ENCODE measurements at places on chromosomes 1 and 21.

DNA sequence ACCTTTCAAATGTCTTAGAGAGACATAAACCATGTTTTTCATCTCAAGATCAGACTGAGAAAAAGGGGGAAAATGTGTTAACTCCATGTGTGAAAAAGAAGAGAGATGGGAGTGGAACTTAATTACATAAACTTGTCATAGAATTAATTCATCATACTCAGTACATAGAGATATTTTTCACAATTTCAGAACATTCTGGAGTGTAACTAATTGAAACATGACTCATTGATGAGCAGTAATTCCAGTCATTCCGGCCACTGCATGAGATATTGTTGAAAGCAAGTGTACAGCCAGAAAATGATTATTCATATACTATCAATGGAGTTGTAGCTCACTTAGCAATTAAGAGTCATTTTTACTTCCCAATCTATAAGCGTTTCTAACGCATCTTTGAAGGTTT, 739.3 kb downstream of the LTN1 start:
- H3K27ac ChIP-seq: no peak overlapping the region
- no peaks in the 10 kb centered on the region for H3K27me3 ChIP-seq
- H3K4me3 ChIP-seq: no peak overlapping the region
- DNase-seq: no peak
- no peaks in the 10 kb centered on the region for H3K36me3 ChIP-seq
- no peaks in the 10 kb centered on the region for H3K4me1 ChIP-seq

- no peak for DNase-seq
- no peaks in the 10 kb centered on the region for H3K27me3 ChIP-seq
- no peaks in the 10 kb centered on the region for H3K36me3 ChIP-seq
- H3K4me1 ChIP-seq: no peaks in the 10 kb centered on the region
- no peak overlapping the region for H3K4me3 ChIP-seq
- no peak overlapping the region for H3K27ac ChIP-seq
These were observed 771.1 kb downstream of the BRINP3 start for GRCh38 chr1:189706594-189706993.

DNA sequence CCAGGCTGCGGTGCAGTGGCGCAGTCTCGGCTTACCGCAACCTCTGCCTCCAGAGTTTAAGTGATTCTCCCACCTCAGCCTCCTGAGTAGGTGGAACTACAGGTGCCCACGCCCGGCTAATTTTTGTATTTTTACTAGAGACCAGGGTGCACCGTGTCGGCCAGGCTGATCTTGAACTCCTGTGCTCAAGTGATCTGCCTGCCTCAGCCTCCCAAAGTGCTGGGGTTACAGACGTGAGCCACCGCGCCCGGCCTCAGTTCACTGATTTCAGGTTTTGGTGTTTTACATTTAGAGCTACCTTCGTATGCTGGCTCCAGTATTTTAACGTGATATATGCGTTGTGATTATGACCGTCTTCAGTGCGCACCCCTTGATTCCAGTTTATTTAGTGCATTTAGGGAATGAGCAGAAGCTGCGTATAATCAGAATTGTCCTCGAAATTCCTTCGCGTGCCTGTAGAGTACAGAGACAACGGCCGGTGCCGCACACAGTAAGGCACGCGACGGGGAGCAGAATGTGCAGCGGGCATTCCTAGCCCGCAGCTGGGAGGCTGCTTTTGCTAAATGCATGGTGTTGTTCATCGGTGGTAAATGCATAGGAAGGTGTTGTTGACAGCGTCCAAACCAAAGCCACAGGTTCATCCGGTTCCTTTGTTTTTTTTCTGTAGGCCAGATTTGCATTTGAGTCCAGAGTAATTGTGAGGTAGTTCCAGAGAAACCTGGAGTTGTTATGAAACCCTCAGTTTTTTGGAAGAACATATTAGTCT, 48.9 kb upstream of the DIP2A start:
- no peak overlapping the region for H3K4me3 ChIP-seq
- H3K36me3 ChIP-seq: peaks cover 62% of the 10 kb centered on the region
- H3K4me1 ChIP-seq: no peaks in the 10 kb centered on the region
- peak; percentile 40 for DNase-seq
- H3K27me3 ChIP-seq: no peaks in the 10 kb centered on the region

DNA sequence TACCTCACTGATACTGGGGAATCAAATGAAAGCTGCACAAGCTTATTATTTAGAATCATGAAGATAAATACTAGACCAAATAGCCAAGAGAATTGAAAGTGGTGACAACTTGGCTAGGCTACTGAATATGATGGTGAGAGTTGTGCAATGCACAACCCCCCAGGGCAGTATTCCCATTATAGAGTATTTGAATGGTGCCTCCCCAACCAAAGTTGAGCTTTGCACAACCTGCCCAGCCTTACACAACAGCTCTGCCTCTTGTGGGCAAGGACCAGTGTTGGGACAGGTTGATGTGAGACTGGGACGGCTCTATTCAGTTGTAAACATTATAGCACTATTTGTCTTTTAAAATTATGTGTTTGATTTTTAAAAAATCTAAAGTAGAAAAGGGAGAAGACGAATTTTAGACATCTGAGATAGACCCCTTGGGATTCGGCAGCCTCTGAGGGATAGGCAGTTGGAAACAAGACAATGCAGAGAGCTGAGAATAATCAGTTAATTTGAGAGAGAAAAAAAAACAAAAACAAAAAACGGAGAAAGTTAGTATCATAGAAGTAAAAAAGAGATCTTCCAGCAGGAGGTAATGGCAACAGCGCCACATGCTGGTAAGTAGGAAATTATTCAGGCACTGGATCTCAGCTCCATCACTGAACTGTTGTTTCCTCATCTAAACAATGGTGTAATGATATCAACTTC, 91.0 kb upstream of the KCNA3 start:
- H3K36me3 ChIP-seq: no peaks in the 10 kb centered on the region
- H3K27ac ChIP-seq: no peak overlapping the region
- no peaks in the 10 kb centered on the region for H3K4me1 ChIP-seq
- no peak overlapping the region for H3K4me3 ChIP-seq
- H3K27me3 ChIP-seq: no peaks in the 10 kb centered on the region
- DNase-seq: no peak

GRCh38 chr1:109412551-109412950, 13.7 kb downstream of the PSMA5 start:
- no peak overlapping the region for H3K27ac ChIP-seq
- H3K27me3 ChIP-seq: no peaks in the 10 kb centered on the region
- no peaks in the 10 kb centered on the region for H3K4me1 ChIP-seq

GRCh38 chr1:221101807-221102605, 222.8 kb downstream of the HLX start:
- H3K4me1 ChIP-seq: peaks cover 36% of the 10 kb centered on the region
- no peak overlapping the region for H3K4me3 ChIP-seq
- H3K27me3 ChIP-seq: no peaks in the 10 kb centered on the region

Measured in left lung (tissue), 14 donors.